ENCODE measurements at places on chromosomes 5 and 9. TPM values are rescaled to one million over a fixed set of nuclear protein-coding genes. Genes with fewer than 3 reads are reported as not detected.

DNA sequence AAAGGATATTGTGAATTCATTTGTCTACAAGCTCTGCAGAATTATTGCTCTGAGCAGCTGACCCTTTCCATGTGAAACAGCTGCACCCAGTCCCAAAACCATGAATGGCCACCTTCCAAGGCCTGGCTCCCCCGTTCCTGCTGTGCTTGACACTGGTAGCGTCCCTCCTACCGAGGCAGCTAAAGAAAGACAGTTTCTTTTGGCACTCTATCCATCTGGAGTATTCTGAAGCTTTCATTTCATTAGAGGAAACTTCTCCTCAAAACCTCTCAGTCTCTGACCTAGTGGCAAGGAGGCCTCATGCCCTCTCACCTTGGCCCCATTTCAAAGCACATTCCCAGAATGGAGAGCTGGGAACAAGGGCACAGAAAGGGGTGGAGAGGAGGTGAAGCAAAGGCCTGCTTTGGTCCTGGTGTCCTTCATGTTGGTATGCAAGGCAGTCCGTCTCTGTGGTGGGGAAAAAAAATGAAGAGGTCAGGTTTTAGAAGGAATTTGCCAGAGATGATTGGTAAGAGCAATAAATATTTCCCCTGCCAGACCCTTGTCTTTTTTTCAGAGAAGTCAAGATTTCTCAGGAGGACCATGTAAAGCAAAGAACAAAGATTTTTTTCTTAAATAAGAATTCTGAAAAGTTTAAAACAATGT lies 232.0 kb downstream of the RFK start:
- no peak for DNase-seq
- H3K27me3 ChIP-seq, result no peaks in the 10 kb centered on the region
- no peak overlapping the region for H3K4me3 ChIP-seq
- H3K27ac ChIP-seq, result no peak overlapping the region
- H3K36me3 ChIP-seq, result no peaks in the 10 kb centered on the region

The RAB3C gene
- 5.4 TPM for polyA plus RNA-seq

DNA sequence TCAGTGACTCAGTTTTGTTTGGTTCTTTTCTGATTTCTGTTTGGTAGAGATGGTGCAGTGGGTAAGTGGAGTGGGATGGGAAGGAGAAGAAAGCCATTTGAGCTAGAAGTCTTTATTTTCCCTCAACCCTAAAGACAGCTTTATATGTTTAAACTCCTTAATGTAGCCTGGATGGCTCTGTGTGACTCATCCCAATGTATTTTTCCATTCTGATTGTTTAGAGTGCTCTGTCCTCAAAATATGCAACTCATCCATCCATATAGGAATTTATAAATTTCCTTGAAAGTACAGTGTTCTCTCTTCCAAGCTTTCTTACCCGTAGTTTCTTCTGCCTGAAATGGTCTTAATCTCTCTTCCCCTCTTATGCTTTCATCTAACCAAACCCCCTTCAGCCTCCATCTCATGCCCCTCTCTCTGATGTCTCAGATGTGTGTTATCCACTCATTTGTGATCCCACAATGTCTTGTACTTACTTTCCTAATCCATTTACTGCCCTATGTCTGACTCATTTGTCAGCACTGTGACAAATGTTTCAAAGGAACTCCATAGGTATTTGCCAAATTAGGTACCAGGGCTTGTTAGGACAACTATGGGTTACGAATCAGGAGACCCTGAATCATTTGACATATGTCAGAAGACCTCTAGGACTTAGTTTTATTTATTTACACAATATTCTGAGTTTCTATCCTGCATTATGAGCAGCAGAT lies 217.5 kb upstream of the SGCD start:
- no peak overlapping the region for H3K27ac ChIP-seq
- H3K4me1 ChIP-seq, result no peaks in the 10 kb centered on the region
- no peak for DNase-seq
- H3K36me3 ChIP-seq, result no peaks in the 10 kb centered on the region

- peak; percentile 23 for DNase-seq
- H3K36me3 ChIP-seq, result no peaks in the 10 kb centered on the region
- H3K4me1 ChIP-seq, result no peaks in the 10 kb centered on the region
- no peak overlapping the region for H3K27ac ChIP-seq
- H3K4me3 ChIP-seq, result no peak overlapping the region
Observed at GRCh38 chr9:107389617-107390071, 99.9 kb downstream of the KLF4 start.

The C5orf58 gene
- polyA plus RNA-seq, result 0.21 TPM
